NCI-H524 (cell line): ENCODE measurements at places on chromosomes 4 and X.
A peak's percentile ranks its signal among the peaks of the same experiment; 100 is the strongest.

DNA sequence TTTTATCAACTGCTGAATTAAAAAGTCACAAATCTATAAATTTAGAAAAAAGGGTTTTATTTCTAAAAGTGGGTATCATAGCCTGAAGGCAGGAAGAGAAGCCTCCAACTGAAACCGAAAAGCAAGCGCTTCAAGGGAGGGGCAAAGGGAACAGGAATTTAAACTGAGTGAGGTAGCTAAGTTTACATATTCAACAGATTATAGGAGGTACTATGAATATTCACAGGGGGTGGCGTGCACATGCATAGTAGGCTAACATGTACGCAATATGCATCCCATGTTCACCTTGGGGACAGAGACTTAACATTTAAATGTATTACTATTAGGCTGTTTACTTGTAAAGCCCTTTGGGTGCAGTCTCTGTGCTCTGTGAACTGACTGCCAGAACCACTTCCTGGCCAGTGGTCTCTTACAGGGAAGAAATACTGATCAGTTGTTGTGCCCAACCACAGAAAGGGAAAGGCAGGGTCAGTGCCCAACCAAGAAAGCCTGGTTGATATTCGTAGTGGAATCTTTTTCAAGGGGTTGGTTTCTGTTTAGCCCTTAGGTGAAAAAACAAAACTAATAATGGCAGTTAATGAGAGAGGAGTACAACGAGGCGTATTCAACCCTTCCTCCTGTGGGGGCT lies 168.7 kb upstream of the GALNTL6 start:
- no peak for DNase-seq

DNA sequence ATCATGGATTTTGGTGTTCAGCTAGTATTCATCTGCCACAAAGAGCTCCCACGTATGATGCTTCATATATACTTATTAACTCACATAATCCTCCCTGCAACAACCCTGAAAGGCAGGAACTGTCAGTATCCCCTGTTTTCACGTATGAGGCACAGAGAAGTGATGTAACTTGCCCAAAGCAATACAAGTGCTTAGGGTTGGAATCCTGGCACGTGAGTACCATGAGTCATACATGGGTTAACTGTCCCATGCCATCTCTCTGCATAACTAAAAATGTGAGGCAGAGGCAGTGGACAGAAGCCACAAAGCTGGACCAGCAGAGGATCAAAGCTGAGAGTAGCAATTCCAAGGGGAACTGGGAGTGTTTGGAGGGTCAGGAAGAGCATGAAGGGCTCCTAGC lies 35.7 kb upstream of the EGFL6 start:
- no peak for DNase-seq

DNA sequence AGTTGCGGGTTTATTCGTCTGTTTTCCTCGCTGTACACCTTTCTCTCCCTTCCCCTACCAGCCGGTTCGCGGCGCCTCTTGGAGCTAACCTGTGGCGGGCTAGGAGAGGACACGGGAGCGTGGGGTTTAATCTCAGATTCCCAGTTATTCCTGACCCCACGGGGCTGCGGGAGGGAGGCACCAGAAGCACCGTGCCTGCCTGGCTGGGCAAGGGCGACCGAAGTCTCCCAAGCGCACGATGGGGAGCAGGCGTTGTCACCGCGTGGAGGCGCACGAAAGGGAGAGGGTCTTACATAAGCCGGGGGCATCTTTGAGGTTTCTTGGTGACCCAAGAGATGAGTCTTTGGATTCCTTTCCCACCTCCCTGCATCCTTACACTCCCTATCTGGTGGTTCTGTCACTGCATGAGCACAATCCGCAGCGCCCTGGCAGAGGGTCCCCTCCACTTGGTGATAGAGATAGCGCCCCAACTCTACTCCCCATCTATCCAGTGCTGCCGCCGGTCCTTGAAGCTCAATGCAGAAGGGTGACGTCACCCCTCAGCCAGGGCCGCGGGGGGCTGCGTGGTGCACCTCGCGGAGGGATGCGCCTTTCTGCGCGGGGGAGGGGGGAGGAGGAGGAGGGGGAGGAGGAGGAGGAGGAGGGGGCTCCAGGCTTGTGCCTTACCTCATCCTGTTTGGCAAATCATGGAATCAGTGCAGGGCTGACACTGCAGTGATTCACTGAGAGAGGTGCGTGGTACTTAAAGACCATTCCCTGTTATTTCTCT lies 793 bp downstream of the TSPAN7 start:
- DNase-seq = peak; percentile 85

- no peak for DNase-seq
Measured at GRCh38 chr4:24060932-24061331, 171.1 kb upstream of the PPARGC1A start.

GRCh38 chr4:109276482-109277095 lies 25.9 kb downstream of the COL25A1 start:
- DNase-seq = no peak

- no peak for DNase-seq
Measured at GRCh38 chrX:47583240-47583861, 1.1 kb downstream of the TIMP1 start.

DNA sequence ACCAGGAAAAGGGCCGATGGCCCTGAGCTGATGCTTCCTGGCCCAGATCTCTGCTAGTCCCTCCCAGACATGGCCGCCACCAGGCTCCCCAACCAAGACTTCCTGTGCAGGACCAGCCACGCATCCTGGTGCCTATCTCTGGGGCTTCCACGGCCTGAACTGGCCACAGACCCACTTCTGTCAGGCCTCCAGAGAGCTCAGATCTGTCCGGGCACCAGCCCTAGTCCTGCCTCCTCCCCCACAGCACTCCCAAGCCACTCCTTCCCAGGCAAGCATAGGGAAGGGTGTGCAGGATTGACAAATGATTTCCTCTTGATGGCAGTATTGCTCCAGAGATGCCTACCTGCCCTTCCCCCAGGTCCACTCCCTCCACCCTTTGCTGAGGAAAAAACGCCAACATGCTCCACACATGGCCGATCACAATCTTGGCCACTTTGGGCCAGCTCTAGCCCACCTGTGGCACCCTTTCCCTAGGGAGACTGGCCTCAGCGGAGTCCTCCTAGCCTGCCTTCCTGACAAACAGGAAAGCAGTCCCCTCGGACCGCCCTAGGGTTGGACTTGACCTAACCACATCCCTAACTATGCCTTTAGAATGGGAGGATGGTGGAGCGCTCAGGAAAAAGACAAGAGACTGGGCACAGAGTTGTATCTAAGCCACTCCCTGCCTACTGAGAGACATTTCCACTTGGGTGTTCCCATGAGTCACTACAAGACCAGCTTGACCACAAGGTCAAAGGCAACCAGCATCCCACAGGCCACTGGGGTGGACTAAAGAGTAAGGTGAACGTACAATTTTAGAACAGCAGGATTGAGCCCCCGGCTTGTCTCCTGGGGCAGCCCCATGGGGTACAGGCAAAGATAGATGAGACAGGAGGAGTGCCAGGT lies 277.5 kb upstream of the AGTR2 start:
- DNase-seq = peak; percentile 72

GRCh38 chrX:153477364-153477857 lies 7.0 kb upstream of the HAUS7 start:
- no peak for DNase-seq

DNA sequence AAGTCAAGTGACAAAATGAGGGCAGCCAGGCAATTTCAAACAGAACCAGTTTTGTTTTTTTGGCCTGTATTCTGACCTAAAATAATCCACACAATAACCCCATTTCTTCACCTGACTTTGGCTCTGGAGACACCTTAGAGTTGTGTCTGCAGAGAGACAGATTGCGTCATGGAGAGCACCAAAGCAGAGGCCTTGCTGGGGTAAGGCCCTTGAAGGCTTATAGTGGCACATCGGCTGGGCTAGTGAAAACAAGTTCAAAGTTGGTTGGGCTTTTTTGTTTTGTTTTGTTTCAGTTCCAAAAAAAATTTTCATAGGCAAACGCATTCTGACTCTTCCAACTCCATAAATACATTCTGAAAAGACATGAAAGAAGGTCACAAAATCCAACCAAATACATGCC lies 34.4 kb downstream of the PARM1 start:
- no peak for DNase-seq

DNA sequence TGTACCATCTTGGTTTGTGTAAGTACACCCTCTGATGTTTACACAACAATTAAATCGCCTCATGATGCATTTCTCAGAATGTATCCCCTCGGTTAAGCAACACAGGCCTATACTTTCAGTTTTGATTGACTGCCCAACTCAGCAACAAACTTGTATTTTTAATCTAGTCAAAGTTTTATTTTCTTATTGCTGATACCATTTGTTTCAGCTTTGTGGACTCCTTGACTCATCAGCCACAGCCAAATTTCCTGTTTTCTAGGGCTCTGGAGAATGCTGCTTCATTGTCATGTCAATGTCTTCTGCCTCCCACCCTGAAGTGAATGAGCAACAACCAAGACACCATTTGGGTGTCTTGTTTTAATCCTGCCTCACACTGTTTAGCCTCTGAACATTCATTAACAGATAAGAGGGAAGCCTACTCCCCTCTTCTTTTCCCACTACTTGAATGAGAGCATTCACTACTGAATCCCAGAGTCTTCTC lies 14.0 kb downstream of the BBS12 start:
- DNase-seq = no peak

DNA sequence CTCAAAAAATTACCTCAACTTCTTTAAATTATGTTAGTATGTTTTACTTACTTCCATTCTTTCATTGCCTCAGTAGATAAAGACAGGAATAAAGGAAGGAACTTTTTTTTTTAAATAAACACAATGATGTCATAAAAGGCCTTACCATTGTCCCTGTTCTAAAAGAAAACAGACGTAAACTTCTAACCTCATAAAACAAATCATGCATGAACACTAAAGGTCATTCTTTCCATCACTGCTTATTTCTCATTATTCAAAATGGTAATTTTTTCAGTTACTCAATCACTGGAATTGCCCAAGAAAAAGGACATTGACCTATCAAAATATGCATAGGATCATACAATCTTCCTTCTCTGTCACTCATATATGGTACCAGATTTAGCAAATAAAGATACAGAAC lies 32.2 kb upstream of the ARMCX2 start:
- DNase-seq = no peak

- DNase-seq = no peak
Measured at GRCh38 chr4:111957116-111957515, 188.1 kb upstream of the FAM241A start.

DNA sequence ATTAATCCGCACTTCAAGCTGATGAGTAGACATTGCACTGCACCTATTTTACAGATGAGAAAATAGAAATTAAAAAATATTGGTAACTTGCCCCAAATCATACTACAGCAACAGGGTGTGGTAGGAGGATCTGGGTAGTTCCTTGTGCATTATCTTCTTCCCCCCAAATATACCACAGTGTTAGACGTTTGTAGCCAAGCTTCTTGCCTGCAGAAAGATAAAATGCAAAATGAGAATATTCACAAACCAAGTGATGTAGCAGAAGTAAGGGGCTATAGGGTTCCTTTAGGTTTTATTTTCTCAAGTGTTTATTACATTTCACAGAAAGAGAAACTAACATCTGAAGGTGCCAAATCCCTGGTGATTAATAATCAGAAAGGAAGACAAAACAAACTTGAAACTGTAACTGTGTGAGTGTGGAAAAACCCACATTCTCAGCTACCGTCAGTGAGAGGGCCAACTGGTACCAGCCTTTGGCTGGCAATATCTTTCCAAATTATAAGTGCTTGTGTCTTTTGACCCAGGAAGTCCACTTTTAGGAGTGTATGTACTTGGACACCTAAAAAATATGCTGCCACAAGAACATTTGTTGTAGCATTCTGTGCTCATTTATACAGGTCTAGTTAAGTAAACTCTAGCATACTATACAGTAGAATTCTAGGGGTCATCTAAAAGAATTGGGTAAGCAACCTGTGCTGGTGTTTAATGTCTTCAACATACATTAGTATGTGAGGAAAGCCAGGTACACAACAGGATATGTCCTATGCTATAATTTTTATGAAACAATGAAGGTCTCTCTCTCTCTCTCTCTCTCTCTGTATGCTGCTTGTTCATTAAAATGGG lies 6.7 kb upstream of the CD38 start:
- no peak for DNase-seq

- DNase-seq = no peak
Measured at GRCh38 chr4:73866246-73866645, 2.9 kb upstream of the CXCL1 start.

GRCh38 chr4:89162987-89163386 lies 51.7 kb downstream of the TIGD2 start:
- no peak for DNase-seq

- DNase-seq = no peak
Measured at GRCh38 chr4:10093801-10094552, 22.6 kb downstream of the WDR1 start.

DNA sequence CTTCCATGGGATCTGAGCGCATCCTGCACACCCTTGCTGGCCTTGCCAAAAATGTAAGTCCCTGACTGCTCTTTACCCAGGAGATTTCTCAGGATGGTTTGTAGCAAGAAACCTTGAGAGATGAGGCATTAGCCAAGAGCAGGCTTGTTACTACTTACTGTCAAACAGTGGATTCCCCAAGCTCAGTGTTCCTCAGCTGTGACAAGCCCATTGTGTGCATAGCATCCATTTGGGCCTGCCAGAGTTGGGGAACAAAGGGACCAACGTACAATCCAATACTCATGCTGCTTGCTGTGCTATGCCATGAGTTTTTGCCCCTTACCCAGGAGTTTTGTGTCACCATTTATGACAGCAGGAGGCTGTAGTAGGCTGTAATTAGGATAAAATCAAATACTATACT lies 267.6 kb downstream of the TENM3 start:
- no peak for DNase-seq

GRCh38 chr4:183391204-183391603 lies 53.2 kb upstream of the CDKN2AIP start:
- no peak for DNase-seq

DNA sequence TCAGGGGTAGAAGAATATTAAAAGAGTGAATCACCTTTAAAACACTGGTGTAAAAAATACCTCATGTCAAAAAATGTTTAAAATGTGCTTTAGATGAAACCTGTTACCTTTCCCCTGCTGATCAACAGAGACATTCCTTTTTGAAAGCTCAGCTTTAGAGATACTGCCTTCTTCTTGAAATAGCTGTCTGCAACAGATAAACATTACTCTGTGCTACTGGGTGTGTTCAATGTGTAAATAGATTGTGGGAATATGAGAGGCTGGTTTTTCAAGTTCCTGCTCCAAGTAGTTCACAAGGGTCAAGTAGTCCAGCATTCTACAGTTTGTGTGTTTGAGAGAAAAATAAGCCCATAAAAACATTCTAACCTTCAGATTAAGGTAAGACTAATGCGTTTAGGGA lies at the start of gene SYTL5:
Gene SYTL5, plus strand, starts transcription at position 263 of the 400 bp plus-strand sequence. CDS start 27,337 bp downstream, outside the sequence.
- no peak for DNase-seq

DNA sequence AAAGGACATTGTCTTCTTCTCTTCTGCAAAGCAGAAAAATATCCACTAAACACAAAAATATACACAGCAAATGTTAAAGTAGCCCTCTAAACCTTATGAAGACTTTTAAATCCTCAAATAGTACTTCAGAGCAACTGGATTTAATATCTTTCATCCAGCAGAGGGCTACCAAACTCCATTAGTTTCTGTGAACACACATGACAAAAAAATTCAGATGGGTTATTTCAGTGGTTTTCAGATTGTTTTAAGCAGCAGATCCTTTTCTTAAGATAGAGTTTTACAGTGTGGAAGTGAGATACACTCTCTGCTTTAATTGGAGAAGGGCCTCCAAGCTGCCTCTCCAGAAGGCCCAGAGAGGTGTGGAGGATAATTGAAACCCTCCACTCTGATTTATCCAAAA lies 56.7 kb downstream of the ANK2 start:
- no peak for DNase-seq

GRCh38 chr4:59553721-59554091 lies 1646.4 kb upstream of the ADGRL3 start:
- DNase-seq = no peak

GRCh38 chr4:182895791-182896292 lies 21.3 kb downstream of the DCTD start:
- DNase-seq = no peak
